ENCODE measurements at places on chromosomes 2 and 18. TPM values are rescaled to one million over a fixed set of nuclear protein-coding genes. Genes with fewer than 3 reads are reported as not detected.

The CAVIN2 gene
- total RNA-seq: 52.2 TPM

The ASB18 gene
- not detected for total RNA-seq

The EGR4 gene
- 0.19 TPM for total RNA-seq

The TRABD2A gene
- 16.2 TPM for total RNA-seq

The FLACC1 gene
- 0.20 TPM for total RNA-seq

The KCNJ13 gene
- not detected for total RNA-seq

The PID1 gene
- total RNA-seq: 4.3 TPM

The ABI2 gene
- total RNA-seq: 72.6 TPM

The SOCS6 gene
- 28.2 TPM for total RNA-seq

The KIAA1328 gene
- 1.5 TPM for total RNA-seq

The FAM228A gene
- not detected for total RNA-seq

The ZNF804A gene
- not detected for total RNA-seq

The CSRNP3 gene
- not detected for total RNA-seq

The ACTG2 gene
- 0.18 TPM for total RNA-seq
